Karpas-422 (cell line): ENCODE measurements at places on chromosomes 2 and 18.

GRCh38 chr2:237870754-237871651, 11.6 kb downstream of the RAMP1 start:
- no peaks in the 10 kb centered on the region for H3K36me3 ChIP-seq
- H3K27ac ChIP-seq: no peak overlapping the region
- no peak overlapping the region for H3K4me3 ChIP-seq
- DNase-seq: no peak

- H3K27me3 ChIP-seq: no peaks in the 10 kb centered on the region
- no peak for DNase-seq
- H3K4me1 ChIP-seq: no peaks in the 10 kb centered on the region
- no peak overlapping the region for H3K27ac ChIP-seq
- no peaks in the 10 kb centered on the region for H3K36me3 ChIP-seq
These were observed 87.2 kb downstream of the UXS1 start for GRCh38 chr2:106106622-106107508.

DNA sequence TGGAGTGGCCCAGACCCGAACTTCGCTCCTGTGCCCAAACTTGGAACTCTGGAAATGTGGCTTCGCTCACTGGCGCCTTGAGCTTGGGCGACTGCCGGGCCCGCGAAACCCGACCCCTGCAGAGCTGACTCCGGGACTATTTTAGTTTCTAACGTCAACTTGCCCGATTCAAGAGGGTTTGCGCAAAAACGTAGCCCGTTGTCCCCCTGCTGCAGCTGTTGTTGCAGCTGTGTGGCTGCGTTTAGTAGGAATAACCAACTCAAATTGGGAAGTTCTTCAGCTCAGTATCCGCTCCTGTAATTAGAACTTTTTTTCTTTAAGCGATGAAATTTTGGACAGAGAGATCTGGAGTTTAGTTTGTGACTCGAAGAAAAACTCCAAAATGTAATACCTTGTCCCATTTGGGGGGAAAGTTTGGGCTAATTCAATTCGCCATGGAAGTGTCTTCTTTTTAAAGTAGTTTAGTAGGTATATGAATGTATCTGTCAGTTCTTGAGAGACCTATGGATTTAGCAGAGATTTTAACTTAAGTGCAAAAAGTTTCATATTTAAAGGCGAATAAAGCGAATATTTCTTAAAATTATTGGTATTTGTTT, 559 bp downstream of the MYL12A start:
- H3K36me3 ChIP-seq: peaks cover 18% of the 10 kb centered on the region; the same call in 1 of the 2 replicates
- peak overlapping the region; percentile 89 for H3K4me3 ChIP-seq
- DNase-seq: peak; percentile 75
- H3K4me1 ChIP-seq: peaks cover 44% of the 10 kb centered on the region

- peak; percentile 76 for DNase-seq
- no peaks in the 10 kb centered on the region for H3K27me3 ChIP-seq
- peaks cover 100% of the 10 kb centered on the region for H3K4me1 ChIP-seq
- H3K36me3 ChIP-seq: peaks cover 13% of the 10 kb centered on the region
- peak overlapping the region; percentile 68 for H3K4me3 ChIP-seq
These were observed 189.0 kb downstream of the PRKCE start for GRCh38 chr2:45840481-45840880.

GRCh38 chr18:78505851-78506461, 473.7 kb upstream of the SALL3 start:
- H3K27me3 ChIP-seq: no peaks in the 10 kb centered on the region
- H3K4me3 ChIP-seq: no peak overlapping the region
- H3K27ac ChIP-seq: no peak overlapping the region
- H3K36me3 ChIP-seq: no peaks in the 10 kb centered on the region

GRCh38 chr2:119206201-119206600, 17.4 kb upstream of the STEAP3 start:
- H3K36me3 ChIP-seq: no peaks in the 10 kb centered on the region
- no peaks in the 10 kb centered on the region for H3K27me3 ChIP-seq
- no peak overlapping the region for H3K27ac ChIP-seq
- no peak overlapping the region for H3K4me3 ChIP-seq

GRCh38 chr2:70030724-70031420, 56.4 kb upstream of the PCBP1 start:
- H3K4me1 ChIP-seq: no peaks in the 10 kb centered on the region
- H3K4me3 ChIP-seq: no peak overlapping the region
- DNase-seq: no peak
- no peaks in the 10 kb centered on the region for H3K36me3 ChIP-seq
- no peaks in the 10 kb centered on the region for H3K27me3 ChIP-seq

DNA sequence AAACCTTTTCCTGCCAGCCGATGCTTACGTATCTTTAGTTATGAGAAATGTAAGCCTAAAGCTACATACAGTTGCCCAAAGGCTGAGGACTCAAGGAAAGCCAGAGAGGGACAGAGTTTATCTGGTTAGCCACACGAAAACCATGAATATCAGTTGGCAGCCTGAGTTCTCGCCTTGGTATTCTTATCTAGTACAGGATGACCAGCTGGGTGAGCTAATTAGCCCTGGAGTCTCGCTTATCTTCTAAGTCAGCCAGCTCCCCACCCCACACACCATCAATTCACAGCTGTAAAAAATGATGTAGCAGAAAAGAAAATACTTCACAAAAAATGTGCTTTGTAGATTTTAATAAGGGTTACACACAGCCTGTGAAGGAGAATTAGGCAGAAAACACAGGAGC, 617.5 kb upstream of the SOX11 start:
- DNase-seq: no peak
- H3K4me3 ChIP-seq: no peak overlapping the region
- H3K4me1 ChIP-seq: no peaks in the 10 kb centered on the region
- no peaks in the 10 kb centered on the region for H3K36me3 ChIP-seq

GRCh38 chr2:43191947-43192516, 34.4 kb downstream of the ZFP36L2 start:
- peak; percentile 54 for DNase-seq
- no peak overlapping the region for H3K27ac ChIP-seq
- H3K4me3 ChIP-seq: no peak overlapping the region

- no peak overlapping the region for H3K27ac ChIP-seq
- H3K4me3 ChIP-seq: no peak overlapping the region
- DNase-seq: no peak
- no peaks in the 10 kb centered on the region for H3K27me3 ChIP-seq
- peaks cover 3% of the 10 kb centered on the region; the same call in 1 of the 2 replicates for H3K4me1 ChIP-seq
These were observed 61.8 kb downstream of the CAB39 start for GRCh38 chr2:230774348-230774951.

- H3K27me3 ChIP-seq: no peaks in the 10 kb centered on the region
- H3K4me3 ChIP-seq: no peak overlapping the region
- H3K4me1 ChIP-seq: no peaks in the 10 kb centered on the region
These were observed 219.9 kb downstream of the EXOC6B start for GRCh38 chr2:72605836-72606442.

DNA sequence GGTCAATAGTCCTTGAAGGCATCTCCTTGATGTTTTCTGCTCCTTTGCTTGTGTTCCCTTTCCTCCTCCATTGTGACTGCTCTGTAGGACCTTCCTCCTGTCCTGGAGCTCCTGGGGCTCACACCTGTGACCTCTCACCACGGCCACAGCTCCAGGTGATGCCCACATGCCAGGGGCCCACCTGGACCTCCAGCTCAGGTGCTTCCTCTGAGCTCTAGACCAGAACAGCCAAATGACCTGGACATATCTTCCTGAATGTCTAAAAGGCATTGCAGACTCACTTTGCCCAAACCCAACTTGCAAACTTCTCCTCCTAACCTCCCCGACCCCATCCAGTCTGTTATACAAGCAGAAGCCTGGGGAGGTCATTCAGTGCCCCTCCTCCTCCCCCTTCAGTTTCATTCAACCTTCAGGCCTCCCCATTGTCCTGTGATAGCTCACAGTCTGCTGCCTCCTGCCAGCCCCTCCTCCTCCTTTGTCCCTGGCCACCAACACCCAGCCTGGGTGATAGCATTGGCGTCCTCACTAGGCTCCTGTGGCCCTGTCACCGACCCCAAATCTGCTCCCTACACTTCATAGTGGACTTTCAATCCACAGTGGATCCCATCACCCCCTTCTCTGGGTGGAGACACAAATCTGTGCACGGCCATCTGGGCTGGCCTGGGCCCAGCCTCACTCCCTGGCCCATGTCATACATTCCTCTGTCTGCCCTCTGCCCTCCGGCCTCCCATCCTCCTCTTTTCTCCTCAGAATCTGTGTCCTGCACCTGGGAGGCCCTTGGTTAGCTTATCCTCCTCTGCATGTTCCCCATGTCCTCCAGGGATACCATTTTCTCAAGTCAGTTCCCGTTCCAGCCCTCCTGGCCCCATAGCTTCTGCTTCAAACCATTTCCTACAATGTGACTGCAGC, 310.4 kb upstream of the HDAC4 start:
- H3K4me3 ChIP-seq: no peak overlapping the region
- H3K4me1 ChIP-seq: no peaks in the 10 kb centered on the region
- no peaks in the 10 kb centered on the region for H3K36me3 ChIP-seq
- DNase-seq: no peak
- no peak overlapping the region for H3K27ac ChIP-seq
- H3K27me3 ChIP-seq: no peaks in the 10 kb centered on the region

GRCh38 chr2:1791006-1791605, 46.8 kb upstream of the PXDN start:
- H3K27me3 ChIP-seq: no peaks in the 10 kb centered on the region
- DNase-seq: no peak
- H3K27ac ChIP-seq: no peak overlapping the region
- H3K4me3 ChIP-seq: no peak overlapping the region
- no peaks in the 10 kb centered on the region for H3K36me3 ChIP-seq

DNA sequence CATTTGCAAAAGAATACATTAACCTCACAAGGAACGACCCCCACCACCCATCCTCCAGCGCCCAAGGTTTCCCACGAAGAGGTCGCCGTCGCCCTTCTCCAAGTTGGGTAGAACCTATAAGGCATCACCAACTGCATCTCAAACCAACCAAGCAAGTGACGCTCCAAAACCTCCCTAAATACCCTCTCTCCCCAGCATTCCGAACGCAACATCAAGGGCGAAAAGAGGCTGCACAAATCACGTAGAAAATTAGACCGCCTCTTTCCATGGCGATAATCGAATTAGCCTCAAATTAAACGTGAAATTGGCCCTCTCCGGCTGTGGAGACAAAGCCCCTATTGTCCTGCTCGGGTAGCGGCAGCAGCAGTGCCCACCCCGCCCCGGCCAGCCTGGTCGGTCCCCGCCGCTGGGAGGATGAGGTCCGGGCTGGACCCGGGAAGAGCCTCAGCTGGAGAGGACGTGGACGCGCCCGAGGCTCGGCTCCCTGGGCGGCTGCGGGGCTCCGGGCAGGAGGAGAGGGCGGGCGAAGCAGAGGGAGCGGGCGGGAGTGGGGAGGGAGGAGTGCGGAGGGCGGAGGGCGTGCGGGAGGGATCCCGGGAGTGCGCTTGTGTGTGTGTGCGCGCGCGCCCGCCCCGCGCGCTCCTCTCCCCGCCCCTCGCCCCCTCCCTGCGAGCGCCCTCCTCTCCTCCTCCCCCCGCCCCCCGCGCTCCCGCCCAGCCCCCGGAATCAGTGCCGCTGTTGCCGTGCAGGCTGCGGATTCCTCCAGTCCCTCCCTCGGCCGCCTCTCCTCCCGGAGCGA, at the start of gene SPTBN1:
SPTBN1 (plus strand) TSS at position 765 of the 799 bp plus-strand sequence. CDS start 70,092 bp downstream, outside the sequence.
- H3K27me3 ChIP-seq: peaks cover 3% of the 10 kb centered on the region; the same call in 1 of the 2 replicates
- peak; percentile 67 for DNase-seq
- no peak within 1 kb of the TSS for H3K27ac ChIP-seq
- no peaks in the 10 kb centered on the region for H3K36me3 ChIP-seq
- peaks cover 23% of the 10 kb centered on the region for H3K4me1 ChIP-seq

- H3K4me3 ChIP-seq: no peak overlapping the region
- no peaks in the 10 kb centered on the region for H3K36me3 ChIP-seq
- no peak for DNase-seq
- no peaks in the 10 kb centered on the region for H3K4me1 ChIP-seq
These were observed 1155.6 kb downstream of the LRP1B start for GRCh38 chr2:140975237-140975636.

- no peaks in the 10 kb centered on the region for H3K27me3 ChIP-seq
- H3K27ac ChIP-seq: no peak overlapping the region
- H3K36me3 ChIP-seq: no peaks in the 10 kb centered on the region
- no peaks in the 10 kb centered on the region for H3K4me1 ChIP-seq
These were observed 234.4 kb upstream of the RBBP8 start for GRCh38 chr18:22698711-22699110.

DNA sequence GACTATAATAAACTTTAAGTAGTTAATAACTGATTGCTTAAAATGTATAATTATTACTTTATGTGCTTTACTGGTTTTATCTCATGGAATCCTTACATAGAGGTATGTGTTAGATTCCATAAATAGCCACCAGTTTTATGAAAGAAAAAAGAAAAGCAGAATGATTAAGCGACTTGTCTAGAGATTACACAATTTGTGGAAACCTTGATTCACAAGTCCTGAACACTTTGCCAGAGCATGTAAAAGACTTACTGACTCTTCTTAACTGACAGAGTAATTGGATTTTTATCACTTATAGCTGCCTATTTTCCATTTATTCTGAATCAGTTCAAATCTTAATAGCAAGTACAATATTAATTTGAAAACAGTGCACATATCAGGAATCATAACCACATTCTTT, 448.7 kb upstream of the NETO1 start:
- H3K36me3 ChIP-seq: no peaks in the 10 kb centered on the region
- no peak overlapping the region for H3K27ac ChIP-seq
- H3K4me3 ChIP-seq: no peak overlapping the region
- H3K4me1 ChIP-seq: no peaks in the 10 kb centered on the region
- H3K27me3 ChIP-seq: no peaks in the 10 kb centered on the region

- H3K4me3 ChIP-seq: no peak overlapping the region
- DNase-seq: no peak
- H3K4me1 ChIP-seq: no peaks in the 10 kb centered on the region
- H3K27me3 ChIP-seq: no peaks in the 10 kb centered on the region
- no peak overlapping the region for H3K27ac ChIP-seq
These were observed 157.8 kb downstream of the COPS8 start for GRCh38 chr2:237243487-237243886.

DNA sequence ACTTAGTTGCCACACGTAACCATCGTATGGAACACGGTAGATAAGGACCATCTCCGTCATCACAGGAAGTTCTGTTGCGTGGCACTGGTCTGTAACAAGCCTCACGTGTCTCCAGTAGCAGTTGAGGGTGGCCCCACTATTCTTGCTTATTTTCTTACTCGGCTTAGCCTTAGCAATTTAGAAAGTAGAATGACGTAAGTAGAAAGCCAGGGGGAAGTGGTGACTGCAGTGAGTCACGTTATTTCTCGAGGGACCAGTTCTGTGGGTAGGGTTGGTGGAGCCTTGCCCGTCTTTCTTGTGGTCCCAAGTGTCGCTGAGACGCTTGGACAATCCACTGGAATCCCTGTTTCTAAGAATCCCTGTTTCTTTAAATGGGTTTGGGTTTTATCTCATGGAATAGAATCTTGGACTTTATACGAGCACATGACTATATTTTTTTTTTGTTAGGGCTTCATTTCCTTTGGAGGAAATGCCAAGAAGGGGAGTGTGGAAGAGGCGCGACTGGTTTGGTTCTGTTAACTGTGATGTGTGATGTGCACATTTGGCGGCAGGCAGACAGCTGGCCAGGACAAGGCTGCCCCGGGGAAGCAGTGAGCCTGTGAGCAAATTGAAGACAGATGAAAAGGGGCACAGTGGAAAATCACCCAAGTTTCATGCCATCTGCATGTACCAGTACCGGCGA, 96.2 kb downstream of the CABLES1 start:
- no peaks in the 10 kb centered on the region for H3K27me3 ChIP-seq
- H3K4me1 ChIP-seq: peaks cover 78% of the 10 kb centered on the region
- H3K27ac ChIP-seq: peak overlapping the region; percentile 99
- peak; percentile 97 for DNase-seq
- H3K4me3 ChIP-seq: peak overlapping the region; percentile 36
